ENCODE measurements at places on chromosomes 7 and 10.

DNA sequence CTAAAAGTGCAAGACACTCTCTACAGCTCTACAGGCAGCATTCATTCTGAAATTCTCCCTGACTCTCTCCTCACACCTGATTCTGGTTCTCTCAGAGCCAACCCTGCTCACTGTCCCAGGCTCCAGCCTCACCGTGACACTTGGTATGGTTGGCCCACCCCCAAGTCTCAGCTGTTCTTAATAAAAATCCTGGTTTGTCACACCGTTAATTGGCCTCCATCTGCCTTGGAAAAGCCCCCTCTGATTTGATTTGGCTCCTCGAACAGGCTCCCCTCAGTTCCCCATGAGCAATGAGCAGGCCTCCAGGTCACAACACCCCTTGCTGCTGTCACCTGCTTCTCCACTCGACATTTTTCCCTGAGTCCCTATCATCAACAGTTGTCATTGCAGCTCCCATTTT lies 507.3 kb upstream of the AUTS2 start:
- no peak for DNase-seq

GRCh38 chr7:111735661-111736551 lies 173.6 kb upstream of the IMMP2L start:
- peak; percentile 61 for DNase-seq

- no peak for DNase-seq
These were observed 24.7 kb downstream of the LSMEM1 start for GRCh38 chr7:112505495-112505894.

GRCh38 chr7:69399401-69399800 lies 198.9 kb upstream of the AUTS2 start:
- peak; percentile 15 for DNase-seq

- DNase-seq = no peak
These were observed 45.2 kb upstream of the AKR1E2 start for GRCh38 chr10:4780782-4781181.

DNA sequence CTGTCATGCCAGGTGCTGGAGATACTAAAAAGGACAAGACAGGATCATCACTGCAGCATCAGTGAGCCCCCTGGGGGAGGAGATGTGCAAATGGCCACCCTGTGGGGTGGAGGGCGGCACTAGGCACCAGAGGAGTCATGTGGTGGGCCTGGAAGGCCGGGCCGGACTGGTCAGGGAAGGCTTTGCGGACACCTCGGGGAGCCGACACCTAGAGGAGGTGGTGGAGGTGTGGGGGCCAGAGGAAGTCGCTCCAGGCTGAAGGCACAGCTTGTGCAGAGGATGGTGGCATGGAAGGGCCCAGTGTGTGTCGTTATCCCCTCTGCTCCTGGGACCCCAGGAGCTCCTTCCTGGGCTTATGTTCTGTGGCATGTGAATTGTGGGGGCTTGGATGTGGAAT lies 437.7 kb downstream of the RPS24 start:
- no peak for DNase-seq

DNA sequence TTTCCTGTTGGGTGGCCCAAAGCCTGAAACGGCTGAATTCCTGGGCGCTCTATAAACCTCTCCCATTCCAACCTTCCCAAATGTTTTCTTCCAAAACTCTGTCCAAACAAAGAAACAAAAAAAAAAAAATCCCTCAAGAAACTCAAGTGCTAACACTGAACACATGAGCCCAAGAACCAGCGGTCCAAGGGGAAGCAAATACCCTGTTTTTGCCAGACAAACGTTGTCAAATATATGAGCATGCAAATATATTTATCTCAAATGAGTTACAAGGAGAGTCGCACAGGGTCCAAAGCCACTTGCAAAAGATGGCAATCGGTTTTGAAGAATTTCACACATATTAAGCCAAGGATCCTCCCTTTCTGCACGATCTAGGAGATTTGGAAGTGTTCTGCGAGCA lies 23.3 kb upstream of the EMX2 start:
- no peak for DNase-seq

DNA sequence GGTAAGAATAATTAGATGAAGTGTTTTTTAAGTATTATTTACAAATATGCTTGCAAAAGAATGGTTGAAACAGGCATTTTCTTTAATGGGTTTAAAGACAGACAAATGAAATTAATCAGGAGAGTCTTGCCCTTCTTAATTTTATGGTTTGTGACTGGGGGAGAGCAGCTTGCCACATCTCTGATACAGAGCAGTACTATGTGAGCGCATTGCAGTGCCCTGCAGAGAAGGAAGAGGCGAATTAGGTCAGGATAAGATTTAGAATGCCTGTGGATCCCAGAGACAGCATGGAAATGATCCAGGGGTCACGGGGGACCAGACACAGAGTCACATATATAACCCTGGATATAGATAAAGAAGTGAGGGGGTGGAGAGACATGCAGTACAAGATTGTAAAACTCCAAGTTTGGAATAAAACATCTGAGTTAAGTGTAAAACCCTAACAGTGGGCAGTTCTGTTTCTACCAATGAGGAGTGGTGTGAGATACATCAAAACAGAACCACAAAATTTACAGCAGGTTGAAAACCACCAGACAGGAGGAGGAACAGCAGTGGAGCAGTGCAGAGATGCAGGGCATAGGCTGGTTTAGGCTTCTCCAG lies 125.5 kb downstream of the FAM204A start:
- no peak for DNase-seq

DNA sequence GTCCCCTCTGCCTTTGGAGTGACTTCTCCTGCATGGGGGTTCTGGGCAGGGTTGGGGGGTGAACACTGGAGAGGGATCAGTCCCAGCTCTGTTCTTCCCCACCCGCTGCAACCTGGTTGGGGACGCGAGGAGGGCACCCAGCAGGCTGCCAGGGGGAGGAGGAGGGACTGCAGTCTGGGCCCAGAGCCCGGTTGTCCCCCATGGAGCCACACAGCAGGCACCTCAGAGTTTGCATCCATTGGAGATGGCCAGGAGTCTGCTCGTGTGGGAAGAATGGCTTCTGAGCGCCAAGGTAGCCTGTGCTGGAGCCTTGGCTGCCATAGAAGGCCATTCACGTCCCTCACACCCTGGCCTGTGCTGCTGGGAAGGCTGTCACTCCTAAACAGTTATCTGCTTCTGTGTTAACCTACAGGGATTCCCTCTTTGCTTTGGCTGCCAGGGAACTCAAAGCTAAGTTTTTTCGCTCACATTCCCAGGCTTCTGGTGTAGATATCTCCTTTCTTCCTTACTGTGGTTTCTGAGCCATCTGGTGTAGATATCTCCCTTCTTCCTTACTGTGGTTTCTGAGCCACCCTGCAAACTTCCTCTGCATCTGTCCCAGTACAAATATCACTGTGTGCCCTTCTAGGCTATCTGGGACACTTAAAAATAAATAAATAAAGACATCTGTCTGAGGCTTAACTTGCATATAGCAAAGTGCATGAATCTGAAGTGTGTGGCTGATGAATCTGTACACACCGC lies 133.7 kb downstream of the LHPP start:
- no peak for DNase-seq

- DNase-seq = no peak
These were observed 23.5 kb downstream of the WNT16 start for GRCh38 chr7:121352323-121352722.

DNA sequence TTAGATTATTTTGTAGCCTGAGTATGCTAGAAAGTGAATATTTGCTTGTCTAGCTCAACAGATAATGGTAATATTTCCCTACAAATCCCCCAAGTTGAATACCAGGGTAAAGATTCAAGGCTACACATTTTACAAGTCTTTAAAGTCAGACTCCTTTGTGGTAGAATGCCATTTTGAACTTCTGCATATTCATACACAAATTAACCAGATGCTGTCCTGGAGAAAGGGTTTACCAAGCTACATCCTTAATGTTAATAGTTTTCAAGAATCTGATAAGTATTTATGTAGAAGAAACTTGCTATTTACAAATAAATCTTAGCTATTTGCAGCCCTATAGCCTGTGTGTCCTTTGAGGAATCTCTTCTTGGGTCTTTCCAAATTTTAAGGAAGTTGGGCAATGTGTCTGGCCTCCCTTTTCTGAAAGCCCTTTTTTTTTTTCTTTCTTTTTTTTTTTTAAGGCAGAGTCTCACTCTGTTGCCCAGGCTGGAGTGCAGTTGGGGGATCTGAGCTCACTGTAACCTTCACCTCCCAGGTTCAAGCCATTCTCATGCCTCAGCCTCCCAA lies 82.6 kb downstream of the CPEB3 start:
- no peak for DNase-seq

- no peak for DNase-seq
These were observed 30.7 kb downstream of the NUDT5 start for GRCh38 chr10:12165036-12165435.

- DNase-seq = no peak
These were observed 314.6 kb downstream of the FRMD4A start for GRCh38 chr10:14016011-14016536.
